Stimulated activated CD4-positive, alpha-beta T cell treated with anti-CD3 and anti-CD28 coated beads, TNF-alpha, amount 100 ng/mL, for 4 hours (primary cell): ENCODE measurements at places on chromosomes 4 and X.

GRCh38 chrX:37813570-37813969, 33.7 kb downstream of the CYBB start:
- DNase-seq = no peak

GRCh38 chrX:49291615-49292337, 11.7 kb upstream of the GAGE10 start:
- no peak for DNase-seq

DNA sequence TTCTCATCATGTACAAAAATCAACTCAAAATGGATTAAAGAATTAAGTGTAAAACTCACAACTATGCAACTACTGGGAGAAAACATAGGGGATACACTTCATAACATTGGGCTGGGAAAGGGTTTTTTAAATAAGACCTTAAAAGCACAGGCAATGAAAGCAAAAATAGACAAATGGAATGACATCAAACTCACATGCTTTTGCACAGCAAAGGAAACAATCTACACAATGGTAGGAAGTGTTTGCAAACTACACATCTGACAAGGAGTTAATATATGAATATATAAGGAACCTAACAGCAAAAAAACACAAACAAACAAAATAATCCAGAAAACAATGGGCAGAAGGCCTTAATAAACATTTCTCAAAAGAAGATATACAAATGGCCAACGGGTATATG, 57.9 kb downstream of the FREM3 start:
- DNase-seq = no peak

DNA sequence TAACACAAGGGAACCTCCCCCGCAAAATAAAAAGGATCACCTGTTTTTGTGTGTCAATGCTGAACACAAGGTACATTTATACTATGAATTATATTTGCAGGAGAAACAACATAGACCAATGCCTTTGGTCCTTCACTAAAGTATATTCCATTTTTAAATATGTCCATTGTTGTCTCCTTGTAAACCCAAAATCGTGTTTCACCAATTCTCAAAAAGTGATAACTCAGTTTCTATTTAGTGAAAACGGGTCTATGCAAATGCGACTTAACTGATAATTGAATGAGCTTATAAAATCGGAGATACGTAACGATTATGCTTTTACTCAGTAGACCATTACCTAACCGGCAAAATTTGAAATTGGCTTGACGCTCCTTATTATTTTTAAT, 2.1 kb downstream of the BRWD3 start:
- no peak for DNase-seq

- DNase-seq = no peak
Observed at GRCh38 chr4:140799686-140800225, 43.6 kb upstream of the TBC1D9 start.

- DNase-seq = no peak
Observed at GRCh38 chr4:6795821-6796220, 13.3 kb downstream of the KIAA0232 start.

GRCh38 chrX:137031517-137032340, 2.1 kb downstream of the GPR101 start:
- DNase-seq = no peak

DNA sequence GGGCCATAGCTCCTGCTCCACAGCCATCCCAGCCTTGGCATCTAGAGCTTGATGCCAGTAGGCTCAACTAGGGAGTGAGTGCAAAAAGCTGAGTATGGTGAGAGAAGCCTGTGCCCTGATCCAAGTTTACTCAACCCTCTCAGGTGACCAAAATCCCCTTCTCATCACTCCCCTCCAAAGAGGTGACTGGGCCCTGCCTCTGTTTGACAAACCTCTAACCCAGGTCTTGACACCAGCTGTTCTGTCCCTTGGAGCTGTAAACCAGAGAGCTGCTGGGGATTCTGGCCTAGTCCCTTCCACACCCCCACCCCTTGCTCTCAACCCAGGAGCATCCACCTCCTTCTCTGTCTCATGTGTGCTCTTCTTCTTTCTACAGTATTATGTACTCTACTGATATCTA, 73.5 kb downstream of the MSN start:
- no peak for DNase-seq

DNA sequence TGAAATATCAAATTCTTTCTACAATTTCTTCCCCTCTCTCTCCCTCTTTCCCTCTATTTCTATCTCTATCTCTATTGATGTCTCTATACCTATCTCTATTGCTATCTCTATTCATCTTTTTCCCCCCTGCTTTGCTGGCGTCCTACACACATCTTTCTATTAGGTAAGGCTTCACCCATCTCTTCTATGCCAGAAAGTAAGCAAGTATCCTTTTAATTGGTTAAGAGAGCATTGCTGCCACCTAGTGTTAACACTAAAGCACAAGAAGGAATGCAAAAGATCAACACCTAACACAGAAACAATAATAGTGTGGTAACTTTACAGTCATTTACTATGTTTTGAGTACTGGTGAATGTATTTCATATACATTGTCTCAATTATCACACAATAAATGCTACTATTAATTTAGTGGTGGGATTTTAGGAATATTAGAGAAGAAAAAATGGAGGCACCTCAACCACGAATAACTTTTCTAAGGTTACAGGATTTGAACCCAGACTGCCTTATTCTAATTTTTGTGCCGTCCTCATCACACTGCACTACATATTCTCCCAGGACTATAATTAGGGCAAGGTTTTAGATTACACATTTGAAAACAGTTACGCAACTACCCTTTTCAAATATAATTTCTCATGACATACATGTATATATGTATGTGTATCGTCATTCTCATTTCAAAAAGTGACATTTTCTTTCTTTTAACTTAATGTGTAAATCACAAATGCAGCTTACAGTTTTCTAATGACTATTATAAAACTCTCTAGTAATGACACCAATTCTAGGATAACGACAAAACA, 3.7 kb upstream of the C4orf36 start:
- DNase-seq = no peak

GRCh38 chr4:107625391-107625902, 94.6 kb downstream of the PAPSS1 start:
- DNase-seq = no peak

DNA sequence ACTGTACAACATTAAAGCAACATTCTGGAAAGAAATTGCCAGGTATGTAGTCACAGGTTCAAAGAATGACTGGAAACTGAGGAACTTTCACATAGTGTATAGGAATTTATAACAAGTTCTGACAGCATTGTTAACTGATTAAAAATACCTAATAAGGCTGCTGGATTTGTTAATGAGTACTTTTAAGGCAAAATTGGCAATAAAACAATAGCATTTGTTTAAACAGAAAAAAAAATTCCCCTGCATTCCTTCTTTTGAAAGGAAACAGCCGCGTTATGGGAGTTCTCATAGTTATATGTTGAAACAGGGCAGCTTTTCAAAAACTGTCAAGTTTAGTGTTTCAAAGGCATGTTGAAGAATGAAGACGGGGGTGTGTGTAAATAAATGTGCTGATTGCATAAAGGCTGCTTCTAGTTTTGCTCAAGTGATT, 282.5 kb upstream of the FAT1 start:
- no peak for DNase-seq

GRCh38 chrX:122625821-122626220, 558.3 kb upstream of the GRIA3 start:
- DNase-seq = no peak

GRCh38 chr4:76233083-76233482, 18.4 kb upstream of the FAM47E start:
- no peak for DNase-seq

DNA sequence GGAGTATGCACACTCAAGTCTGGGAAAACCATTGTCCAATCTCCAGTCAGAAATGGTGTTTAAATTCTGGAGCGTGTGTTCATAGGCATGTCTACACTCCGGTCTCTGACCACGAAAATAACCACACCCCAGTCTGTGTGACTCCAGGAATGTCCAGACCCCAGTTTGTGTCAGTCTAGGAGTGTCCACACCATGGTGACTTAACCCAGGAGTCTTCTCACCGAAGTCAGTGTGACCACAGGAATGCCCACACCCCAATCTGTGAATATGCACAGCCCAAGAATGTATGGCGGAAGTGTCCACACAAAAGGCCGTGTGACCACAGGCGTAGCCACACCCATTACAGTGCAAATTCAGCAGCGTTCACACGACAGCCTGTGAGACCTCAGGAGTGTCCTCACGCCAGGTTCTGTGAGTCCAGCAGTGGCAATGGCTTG, 11.4 kb downstream of the FTSJ1 start:
- DNase-seq = no peak

- DNase-seq = no peak
Observed at GRCh38 chr4:3827616-3828492, 61.7 kb downstream of the ADRA2C start.

- no peak for DNase-seq
Observed at GRCh38 chrX:109481986-109482385, at the start of gene GUCY2F. Gene GUCY2F, minus strand, starts transcription at chrX:109482086. Its CDS starts 6,150 bp downstream, at chrX:109475936.

- DNase-seq = no peak
Observed at GRCh38 chr4:83731609-83732008, 195.7 kb downstream of the GPAT3 start.

DNA sequence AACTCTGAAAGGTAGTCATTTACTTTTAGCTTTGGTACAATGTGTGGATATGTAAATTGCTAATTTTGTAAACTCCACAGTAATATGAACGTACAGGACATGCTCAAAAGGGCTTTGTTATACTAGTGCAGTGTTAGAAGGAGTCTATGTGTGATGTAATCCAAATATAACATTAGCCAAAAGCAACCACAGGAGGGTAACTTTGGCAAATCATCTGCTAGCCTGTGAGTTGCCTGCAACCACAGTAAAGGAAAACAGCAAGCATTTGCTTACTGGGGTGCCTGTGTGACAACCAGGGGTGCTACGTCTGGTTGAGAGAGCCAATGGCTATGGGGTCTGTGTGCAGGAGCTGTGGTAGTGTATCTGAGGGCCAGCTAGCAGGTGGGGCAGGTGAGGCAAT, 245.8 kb downstream of the ADAMTS3 start:
- no peak for DNase-seq

GRCh38 chr4:97582890-97583289, 560.4 kb downstream of the STPG2 start:
- DNase-seq = no peak

GRCh38 chrX:132842460-132843238, 115.8 kb downstream of the HS6ST2 start:
- DNase-seq = no peak

DNA sequence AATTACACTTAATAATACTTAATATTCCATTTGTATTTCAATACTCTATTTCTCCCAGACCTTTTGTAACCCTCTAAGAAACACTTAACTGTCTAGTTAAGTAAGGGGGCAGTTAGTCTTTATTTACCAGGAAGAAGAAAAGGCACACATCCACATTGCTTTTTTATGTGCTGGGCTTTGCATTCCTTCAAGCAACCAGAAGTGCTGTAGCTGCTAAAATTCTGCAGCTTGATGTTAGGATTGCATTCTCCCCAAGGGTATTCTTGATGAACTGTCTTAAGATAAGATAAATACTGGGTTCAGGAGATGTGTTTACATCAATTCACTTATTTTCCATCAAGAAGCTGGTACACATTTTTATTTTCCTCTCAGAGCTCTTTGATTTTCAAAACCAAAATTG, 24.0 kb downstream of the ASIC5 start:
- no peak for DNase-seq

- DNase-seq = no peak
Observed at GRCh38 chr4:6205567-6205931, 5.2 kb upstream of the JAKMIP1 start.

DNA sequence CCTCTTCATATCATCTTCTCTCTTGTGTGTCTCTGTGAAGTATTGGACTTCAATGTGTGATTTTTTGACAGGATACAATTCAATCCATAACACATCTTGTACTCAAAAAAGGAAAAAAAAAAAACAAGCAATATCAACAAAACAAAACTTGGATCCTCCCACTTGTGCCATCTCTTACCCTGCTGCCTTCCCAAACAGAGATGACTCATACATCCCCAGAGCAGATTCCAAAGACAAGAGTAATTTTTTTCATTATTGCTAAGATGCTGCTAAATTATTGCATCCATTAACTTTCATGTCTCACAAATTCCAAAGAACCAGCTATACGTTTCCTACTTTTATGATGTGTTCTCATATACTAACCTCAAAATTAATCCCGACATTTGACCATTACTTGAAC, 479.2 kb downstream of the GBA3 start:
- DNase-seq = no peak

- DNase-seq = no peak
Observed at GRCh38 chrX:55135171-55135570, 46.4 kb downstream of the PAGE2 start.

DNA sequence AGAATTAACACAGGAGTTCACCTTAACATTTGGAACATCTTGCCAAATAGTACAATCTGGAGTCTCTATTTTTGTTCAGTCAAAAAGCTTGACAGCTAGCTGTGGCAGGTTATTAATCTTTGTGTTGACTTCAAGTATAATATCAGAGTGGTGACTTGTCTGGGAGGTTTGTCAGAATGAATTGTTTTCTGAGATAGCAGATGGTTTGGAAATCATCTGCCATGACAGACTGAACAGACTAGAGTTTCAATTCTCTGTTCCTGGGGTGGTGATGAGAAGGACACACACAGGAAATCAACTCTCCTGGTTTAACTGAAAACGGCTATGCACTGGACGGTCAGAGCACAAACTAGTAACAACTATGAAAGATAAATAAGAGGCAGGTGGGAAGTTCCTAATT, 203.3 kb upstream of the EMCN start:
- DNase-seq = no peak

- no peak for DNase-seq
Observed at GRCh38 chrX:35622601-35623000, 175.5 kb upstream of the MAGEB16 start.

- no peak for DNase-seq
Observed at GRCh38 chr4:147398556-147398955, 82.3 kb upstream of the EDNRA start.

DNA sequence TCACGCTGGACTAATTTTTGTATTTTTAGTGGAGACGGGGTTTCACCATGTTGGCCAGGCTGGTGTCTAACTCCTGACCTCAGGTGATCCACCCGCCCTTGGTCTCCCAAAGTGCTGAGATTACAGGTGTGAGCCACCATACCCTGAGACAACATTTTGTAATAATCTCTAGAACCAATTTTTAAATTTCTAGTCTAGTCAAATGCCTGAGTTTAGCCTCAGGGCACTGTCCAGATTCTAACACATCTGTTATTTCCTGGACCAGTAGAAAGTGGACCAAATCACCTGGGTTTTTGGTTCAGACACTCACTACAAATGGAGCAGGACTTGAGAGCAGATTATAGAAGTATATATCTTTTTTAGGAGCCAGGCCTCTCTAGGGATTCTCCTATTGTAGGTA, 21.6 kb downstream of the ART3 start:
- DNase-seq = no peak

- no peak for DNase-seq
Observed at GRCh38 chr4:95048296-95048695, 290.5 kb downstream of the BMPR1B start.

DNA sequence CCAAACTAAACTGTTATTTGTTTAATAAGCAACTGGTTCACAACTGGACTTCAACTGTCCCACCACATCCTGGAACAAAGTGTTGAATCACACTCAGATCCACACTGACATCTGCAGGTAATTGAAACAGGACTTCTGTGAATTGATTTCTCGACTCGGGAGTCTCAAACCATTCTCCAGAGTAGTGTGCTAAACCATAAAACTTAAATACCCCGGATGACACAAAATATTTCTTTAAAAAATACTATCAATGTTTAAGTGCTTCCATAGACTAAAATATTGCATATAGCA, 95.4 kb upstream of the PLAC1 start:
- DNase-seq = no peak

- DNase-seq = no peak
Observed at GRCh38 chrX:19343085-19343534, 617 bp upstream of the PDHA1 start.

- no peak for DNase-seq
Observed at GRCh38 chrX:18825375-18825774, 117.9 kb downstream of the PPEF1 start.
